ENCODE measurements at places on chromosomes 4 and X. TPM values are rescaled to one million over a fixed set of nuclear protein-coding genes. Genes with fewer than 3 reads are reported as not detected.

Gene SYTL5
- not detected for total RNA-seq

Gene TNIP3
- 0.44 TPM for total RNA-seq

Gene AADAT
- 4.6 TPM for total RNA-seq

Gene ADH1B
- total RNA-seq: 632 TPM

Gene SORCS2
- total RNA-seq: 3.0 TPM

Gene RIBC1
- total RNA-seq: 0.19 TPM

Gene DCAF8L1
- total RNA-seq: not detected

Gene AMTN
- not detected for total RNA-seq

Gene CLTRN
- 0.12 TPM for total RNA-seq

Gene ABCE1
- total RNA-seq: 69.3 TPM

Gene HTR2C
- total RNA-seq: not detected

Gene SYN1
- total RNA-seq: 1.7 TPM

Gene SMIM31
- total RNA-seq: not detected

Gene ASB12
- total RNA-seq: not detected

Gene STAP1
- total RNA-seq: not detected

Gene HPGDS
- not detected for total RNA-seq

Gene FOXP3
- not detected for total RNA-seq

Gene TMPRSS11A
- not detected for total RNA-seq

Gene HSFX2
- total RNA-seq: 0.10 TPM

Gene GABRG1
- total RNA-seq: not detected

Gene SLITRK4
- 2.2 TPM for total RNA-seq

Gene ZNF182
- total RNA-seq: 1.7 TPM

Gene PPEF2
- not detected for total RNA-seq

Gene LUZP4
- not detected for total RNA-seq

Gene FABP2
- total RNA-seq: not detected

Gene GLRA2
- total RNA-seq: not detected

Gene RGN
- 0.15 TPM for total RNA-seq

Gene FTSJ1
- 36.4 TPM for total RNA-seq

Gene SSX4B
- not detected for total RNA-seq

Gene MAGED4
- 52.6 TPM for total RNA-seq

Gene APELA
- not detected for total RNA-seq

Gene MAGEA2
- not detected for total RNA-seq

Gene IBSP
- total RNA-seq: not detected

Gene GLRA3
- total RNA-seq: not detected

Gene ZCCHC18
- not detected for total RNA-seq

Measured in cardiac ventricle fibroblast (primary cell).